ENCODE measurements at places on chromosomes 1 and 21.

DNA sequence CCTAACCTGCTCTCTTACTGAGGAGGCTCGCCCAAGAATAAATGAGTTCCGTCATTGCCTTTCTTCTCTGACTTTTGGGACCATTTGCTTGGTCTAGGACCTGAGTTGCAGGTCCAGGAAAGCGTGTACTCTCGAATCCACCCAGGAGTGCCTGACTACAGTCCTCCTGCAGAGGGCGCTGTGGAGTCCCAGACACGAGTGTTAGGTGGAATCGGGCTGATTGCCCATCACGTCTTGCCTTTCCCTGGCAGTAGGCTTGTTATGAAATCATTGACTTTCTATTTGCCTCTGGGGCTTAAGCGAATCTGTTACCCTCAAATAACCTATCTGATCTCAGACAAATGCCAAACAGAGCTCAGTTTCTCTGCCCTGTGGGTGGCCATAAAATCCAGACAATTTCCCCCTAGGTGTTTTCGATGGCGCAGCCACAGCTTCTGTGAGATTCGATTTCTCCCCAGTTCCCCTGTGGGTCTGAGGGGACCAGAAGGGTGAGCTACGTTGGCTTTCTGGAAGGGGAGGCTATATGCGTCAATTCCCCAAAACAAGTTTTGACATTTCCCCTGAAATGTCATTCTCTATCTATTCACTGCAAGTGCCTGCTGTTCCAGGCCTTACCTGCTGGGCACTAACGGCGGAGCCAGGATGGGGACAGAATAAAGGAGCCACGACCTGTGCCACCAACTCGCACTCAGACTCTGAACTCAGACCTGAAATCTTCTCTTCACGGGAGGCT is at the start of gene IL20:
TSS of gene IL20 (plus strand) at position 685 of the 733 bp plus-strand sequence. CDS start 230 bp downstream, outside the sequence.
- DNase-seq: peak; percentile 68

- DNase-seq: no peak
Measured at GRCh38 chr21:41589131-41589530, 81.2 kb upstream of the TMPRSS2 start.

GRCh38 chr1:152743371-152744145 is 14.3 kb upstream of the KPRP start:
- no peak for DNase-seq

DNA sequence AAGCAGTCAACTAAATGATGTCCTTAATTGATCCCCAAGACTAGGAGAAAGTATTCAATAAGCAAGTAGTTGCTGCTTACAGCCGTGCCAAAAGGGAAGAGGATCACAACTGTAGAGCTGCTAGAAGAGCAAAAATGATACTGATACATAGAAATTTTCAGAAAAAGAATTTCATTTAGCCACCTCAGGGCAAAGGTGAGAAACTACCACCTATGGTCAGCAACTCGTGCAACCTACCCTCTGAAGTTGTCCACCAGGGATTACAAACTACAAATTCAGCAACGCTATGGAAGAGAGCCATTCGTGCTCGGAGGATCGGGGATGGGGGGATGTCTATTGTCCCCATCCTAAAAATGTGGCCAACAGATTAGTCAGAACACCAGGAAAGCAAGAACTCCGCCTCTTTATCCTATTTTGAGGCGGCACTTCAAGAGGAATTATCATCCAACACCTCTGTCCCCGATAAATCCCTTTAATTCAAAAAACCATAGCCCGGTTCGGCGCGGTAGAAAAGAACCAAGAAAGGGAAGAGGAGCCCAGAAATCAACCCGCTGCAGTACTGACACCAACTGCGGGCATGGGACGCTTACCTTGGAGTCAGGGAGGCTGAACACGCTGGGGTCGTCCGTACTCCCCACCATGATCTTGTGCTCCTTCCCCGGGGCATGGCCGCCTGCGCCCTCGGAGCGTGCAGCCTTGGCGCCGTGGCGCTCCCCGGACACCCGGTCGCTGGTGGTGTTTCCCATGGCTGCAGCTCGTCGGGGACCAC is 687 bp downstream of the PRKAB2 start:
- no peak for DNase-seq

- DNase-seq: no peak
Measured at GRCh38 chr1:162010175-162010506, 13.5 kb downstream of the OLFML2B start.

GRCh38 chr1:230288641-230289349 is 137.3 kb downstream of the PGBD5 start:
- DNase-seq: no peak

- DNase-seq: no peak
Measured at GRCh38 chr1:68975212-68975933, 478.5 kb upstream of the DEPDC1 start.

GRCh38 chr1:51953079-51953478 is 37.4 kb downstream of the RAB3B start:
- DNase-seq: peak; percentile 11

All from stimulated activated naive B cell treated with anti-CD40 and anti-IgM and Interleukin-4, amounts not matched to agents 10 μg/mL and 1 μg/mL and 100 μg/mL, for 72 hours (primary cell).